ENCODE measurements at places on chromosomes 7 and 10. TPM values are rescaled to one million over a fixed set of nuclear protein-coding genes. Genes with fewer than 3 reads are reported as not detected.

SEC31B gene
- 11.1 TPM for total RNA-seq

THSD7A gene
- total RNA-seq = 12.7 TPM

HNRNPA2B1 gene
- total RNA-seq = 703 TPM

AS3MT gene
- not detected for total RNA-seq

MAP3K8 gene
- 10.6 TPM for total RNA-seq

ORAI2 gene
- total RNA-seq = 67.4 TPM

PIP gene
- not detected for total RNA-seq

SPACDR gene
- total RNA-seq = 4.1 TPM

CALML5 gene
- total RNA-seq = not detected

DENND2A gene
- total RNA-seq = not detected

KCNH2 gene
- not detected for total RNA-seq

BEND7 gene
- total RNA-seq = 31.7 TPM

FANK1 gene
- total RNA-seq = 1.4 TPM

ASZ1 gene
- total RNA-seq = not detected

GPR15LG gene
- total RNA-seq = not detected

MKI67 gene
- total RNA-seq = 101 TPM

PLAU gene
- total RNA-seq = 34.9 TPM

TSPAN33 gene
- not detected for total RNA-seq

TRIM8 gene
- total RNA-seq = 108 TPM

CRHR2 gene
- not detected for total RNA-seq

TMEM139 gene
- total RNA-seq = not detected

AGR2 gene
- not detected for total RNA-seq

ACTR3C gene
- 0.69 TPM for total RNA-seq

GBF1 gene
- 49.7 TPM for total RNA-seq

MMD2 gene
- total RNA-seq = not detected

ADAMTS14 gene
- total RNA-seq = not detected

LHFPL3 gene
- total RNA-seq = not detected

GSDME gene
- 21.3 TPM for total RNA-seq

AASS gene
- 27.8 TPM for total RNA-seq

MMP21 gene
- total RNA-seq = not detected

SPDYE5 gene
- 0.16 TPM for total RNA-seq

OIT3 gene
- total RNA-seq = not detected

Measured in endothelial cell of umbilical vein (primary cell).